ENCODE measurements at places on chromosomes 1 and 21.

GRCh38 chr1:62352387-62352786, 33.2 kb upstream of the KANK4 start:
- DNase-seq = no peak

DNA sequence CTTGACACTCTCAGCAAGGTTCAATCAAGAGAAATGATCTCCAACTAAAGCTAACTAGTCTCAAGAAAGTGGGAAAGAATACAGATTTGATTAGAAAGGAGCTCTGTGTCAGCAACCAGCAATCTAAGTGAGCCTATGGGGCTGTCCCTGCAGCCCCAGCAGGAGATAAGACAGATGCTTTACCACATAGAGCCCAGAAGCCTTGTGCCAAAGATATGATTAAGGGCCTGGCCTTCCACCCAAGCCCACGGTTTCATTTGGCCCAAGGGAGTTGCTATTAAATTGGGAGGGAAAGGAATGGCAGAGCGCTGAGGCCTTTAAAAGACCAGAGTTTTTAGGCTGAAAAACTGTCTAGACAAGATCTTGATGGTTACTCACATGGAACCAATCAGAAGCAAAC, 74.8 kb downstream of the HLCS start:
- no peak for DNase-seq

DNA sequence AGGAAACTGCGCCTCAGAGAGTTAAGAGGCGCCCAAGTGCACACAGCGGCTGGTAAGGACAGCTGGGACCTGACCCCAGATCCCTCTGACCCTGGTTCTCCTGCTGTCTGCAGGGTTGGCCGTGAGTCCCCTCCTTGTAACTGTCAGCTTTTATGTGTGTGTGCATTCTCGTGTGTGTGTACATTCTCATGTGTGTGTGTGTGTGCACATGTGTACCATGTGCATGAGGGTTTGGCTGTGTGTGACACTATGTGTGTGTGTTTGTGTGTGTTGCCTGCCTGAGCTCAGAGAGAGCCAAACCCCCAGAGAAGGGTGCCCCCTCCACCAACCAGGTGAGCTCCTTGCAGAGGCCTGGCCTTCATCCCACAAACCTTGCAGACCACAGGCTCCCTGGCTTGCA, 25.9 kb upstream of the EFHD2 start:
- no peak for DNase-seq

- DNase-seq = peak; percentile 15
Observed at GRCh38 chr1:155277902-155278688, 832 bp downstream of the HCN3 start.

DNA sequence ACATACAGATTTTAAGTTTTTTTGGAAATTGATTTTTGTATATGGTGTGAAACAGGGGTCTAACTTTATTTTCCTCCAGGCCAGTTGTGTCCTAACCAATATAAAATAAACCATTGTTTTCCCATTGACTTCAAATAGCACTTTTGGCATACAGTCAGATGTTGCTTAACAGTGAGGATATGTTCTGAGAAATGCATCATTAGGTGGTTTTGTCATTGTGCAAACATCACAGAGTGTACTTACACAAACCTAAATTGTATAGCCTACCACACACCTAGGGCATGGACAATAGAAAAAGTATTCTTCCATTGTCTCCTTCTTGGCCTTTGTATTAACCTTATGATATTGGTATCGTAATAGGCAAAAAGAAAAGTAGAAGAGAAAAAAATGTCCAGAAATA, 37.4 kb upstream of the DISP1 start:
- DNase-seq = peak; percentile 17

DNA sequence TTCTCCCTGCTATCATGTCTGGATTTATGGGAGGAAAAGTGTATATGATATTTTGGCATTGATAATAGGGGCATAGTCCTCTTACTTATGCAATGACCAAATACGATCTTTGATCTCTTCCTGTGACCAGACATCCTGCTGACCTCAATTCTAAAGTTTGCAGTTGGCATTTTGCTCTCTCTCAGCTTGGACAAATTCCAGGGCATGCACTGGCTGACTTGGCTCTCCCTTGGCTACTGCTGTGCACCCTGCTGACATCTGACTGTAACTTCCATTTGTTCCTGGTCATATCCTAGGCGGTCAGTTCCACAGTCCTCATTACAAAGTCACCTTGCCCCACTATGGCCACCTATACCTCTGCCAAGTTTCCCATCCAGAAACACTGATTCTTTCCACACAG, 380.7 kb upstream of the NR5A2 start:
- DNase-seq = no peak

DNA sequence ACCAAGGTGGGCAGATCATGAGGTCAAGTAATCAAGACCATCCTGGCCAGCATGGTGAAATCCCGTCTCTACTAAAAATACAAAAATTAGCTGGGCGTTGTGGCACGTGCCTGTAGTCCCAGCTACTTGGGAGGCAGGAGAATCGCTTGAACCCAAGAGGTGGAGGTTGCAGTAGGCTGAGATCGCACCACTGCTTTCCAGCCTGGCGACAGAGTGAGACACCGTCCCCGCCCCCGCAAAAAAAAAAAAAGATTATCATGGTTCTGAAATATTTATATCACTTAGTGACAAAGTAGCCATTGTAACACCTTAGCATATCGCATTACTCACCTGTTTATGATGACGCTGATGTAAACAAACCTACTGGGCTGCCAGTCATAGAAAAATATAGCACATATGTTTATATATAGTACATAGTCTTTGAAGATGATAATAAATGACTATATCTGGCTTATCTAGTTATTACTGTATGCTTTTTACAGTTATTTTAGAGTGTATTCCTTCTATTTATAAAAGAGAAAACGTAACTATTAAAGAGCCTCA, 160.2 kb downstream of the NCAM2 start:
- no peak for DNase-seq

- DNase-seq = no peak
Observed at GRCh38 chr1:111593403-111594305, 25.9 kb upstream of the RAP1A start.

- peak; percentile 62 for DNase-seq
Observed at GRCh38 chr1:2276803-2277580, 48.9 kb downstream of the SKI start.

DNA sequence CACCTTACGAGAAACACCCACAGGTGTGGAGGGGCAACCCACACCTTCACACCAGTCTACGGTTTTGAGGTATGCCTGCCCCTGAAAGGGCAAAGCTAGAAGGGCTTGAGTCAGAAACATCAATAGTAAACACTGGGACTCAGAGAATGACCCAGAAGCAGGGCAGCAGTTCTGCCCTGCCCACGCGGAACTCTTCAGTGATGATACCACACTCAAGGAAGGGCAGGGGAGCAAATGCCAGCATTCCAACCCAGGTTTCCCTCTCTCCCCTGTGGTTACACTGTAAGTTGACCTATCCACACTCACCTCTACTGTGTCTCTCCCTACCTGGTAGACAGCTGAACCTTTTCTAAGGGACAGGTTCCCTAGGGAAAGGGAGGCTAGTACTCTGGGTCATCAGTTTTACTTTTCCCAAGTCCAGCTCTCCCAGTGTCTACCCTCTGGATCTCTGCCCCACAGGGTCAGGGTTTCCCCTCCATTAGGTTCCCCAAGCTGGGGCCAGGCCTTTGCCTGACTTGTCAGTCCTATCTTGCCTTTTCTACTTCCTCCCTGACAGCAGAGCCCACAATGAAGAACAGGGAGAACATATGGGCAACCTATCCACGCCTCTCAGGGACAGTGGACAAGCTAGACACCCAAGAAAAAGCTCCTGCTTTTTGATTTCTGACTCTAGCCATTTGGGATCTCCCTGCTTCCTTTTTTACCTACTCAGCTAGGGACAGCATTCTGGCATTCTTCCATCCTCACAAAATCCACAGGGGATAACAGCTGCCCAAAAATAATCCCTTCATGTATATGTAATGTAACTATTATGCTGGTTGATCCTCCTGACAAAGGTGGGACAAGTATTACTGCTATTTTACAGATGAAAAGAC, 3.0 kb downstream of the F11R start:
- DNase-seq = no peak

GRCh38 chr1:153404768-153405167, 11.6 kb upstream of the S100A7A start:
- no peak for DNase-seq

GRCh38 chr1:38123356-38124135, 77.0 kb upstream of the POU3F1 start:
- DNase-seq = no peak

DNA sequence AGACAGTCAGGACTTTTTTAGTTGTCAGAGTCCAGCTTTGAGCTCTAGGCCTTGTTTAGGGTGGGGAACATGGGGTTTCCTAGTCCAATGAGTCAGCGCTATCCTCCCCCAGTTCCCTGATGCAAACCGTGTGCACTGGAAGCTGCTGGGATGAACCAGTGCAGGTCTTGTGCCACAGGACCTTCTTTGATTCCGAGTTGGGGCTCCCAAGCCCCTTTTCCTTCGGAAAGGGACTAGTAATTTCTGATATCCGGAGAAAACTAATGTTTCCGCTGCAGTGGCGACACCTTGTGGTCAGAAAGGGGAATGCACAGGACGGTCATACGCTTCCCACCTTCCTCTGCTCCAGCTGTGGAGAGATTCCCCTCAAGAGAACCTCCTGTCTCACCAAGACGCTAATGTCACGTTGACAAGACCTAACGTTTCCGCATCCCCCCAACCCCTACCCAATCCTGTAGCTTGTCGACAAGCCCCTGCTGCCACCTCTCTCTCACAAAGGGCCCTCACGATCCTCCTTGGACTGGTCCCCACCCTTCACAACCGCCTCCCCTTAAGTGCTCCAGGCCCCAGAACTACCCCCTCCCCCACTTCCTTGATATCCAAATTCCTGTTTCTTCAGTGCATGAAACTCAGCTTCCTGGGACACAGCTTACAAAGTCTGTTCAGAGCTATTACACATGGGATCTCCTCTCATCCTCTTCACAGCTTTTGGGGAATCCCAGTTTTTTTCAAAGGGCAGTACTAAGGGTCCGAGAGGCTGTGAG, 30.9 kb downstream of the GPA33 start:
- DNase-seq = peak; percentile 45

- DNase-seq = peak; percentile 72
Observed at GRCh38 chr1:10070206-10070605, 37.4 kb downstream of the UBE4B start.

- no peak for DNase-seq
Observed at GRCh38 chr1:156392452-156392853, 23.4 kb downstream of the RHBG start.

DNA sequence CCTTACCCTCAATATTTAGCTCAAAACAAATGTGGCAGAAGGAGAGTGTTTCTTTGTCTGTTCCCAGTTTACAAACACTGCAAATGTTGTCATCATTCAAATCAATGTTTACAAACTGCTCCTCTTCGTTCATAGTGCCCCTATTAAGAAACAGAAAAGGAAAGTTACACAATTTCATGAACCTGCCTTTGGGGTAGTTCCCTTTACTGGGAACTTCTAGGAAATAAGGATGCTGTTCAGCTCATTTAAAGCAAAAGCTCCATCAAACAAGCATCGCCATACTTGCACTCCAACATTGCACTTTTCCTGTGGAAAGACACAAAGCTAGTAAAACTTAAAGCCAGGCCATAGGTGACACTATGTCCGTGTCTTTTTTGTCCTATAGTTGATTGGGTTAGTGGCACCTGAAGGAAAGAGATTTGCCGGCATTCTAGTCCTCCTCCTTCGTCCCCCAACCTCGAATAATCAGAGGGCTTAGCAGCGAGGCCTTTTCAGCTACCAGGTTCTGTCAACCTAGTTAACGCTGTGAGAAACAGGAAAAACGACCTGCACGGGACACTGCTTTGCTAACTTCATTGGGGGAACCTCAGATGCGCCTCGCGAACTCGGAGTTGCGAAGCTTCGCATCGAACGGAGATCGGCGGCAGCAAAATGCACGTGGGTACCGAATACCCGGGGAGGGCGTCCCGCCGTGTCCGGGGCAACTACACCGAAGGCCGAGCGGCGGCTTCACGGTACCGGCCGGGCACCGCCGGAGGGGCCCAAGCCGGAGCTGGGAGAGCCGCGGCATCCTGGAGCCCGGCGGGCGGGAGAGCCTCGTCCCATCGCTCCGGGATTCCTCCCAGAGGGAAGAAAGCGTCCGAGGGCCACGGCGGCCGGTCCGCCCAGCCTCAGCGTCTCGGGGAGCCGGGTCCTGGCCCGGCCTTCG, 706 bp downstream of the C21orf91 start:
- peak; percentile 23 for DNase-seq

GRCh38 chr1:1281533-1282321, 1.5 kb downstream of the SCNN1D start:
- peak; percentile 81 for DNase-seq

GRCh38 chr1:235749755-235750300, 100.2 kb upstream of the GNG4 start:
- DNase-seq = no peak

- no peak for DNase-seq
Observed at GRCh38 chr1:25774921-25775771, 24.8 kb upstream of the SELENON start.

- DNase-seq = no peak
Observed at GRCh38 chr1:89791064-89791726, 29.6 kb upstream of the LRRC8D start.

- no peak for DNase-seq
Observed at GRCh38 chr21:44929799-44930542, 9.3 kb upstream of the ITGB2 start.

GRCh38 chr1:34164771-34165391, at the start of gene CSMD2:
CSMD2 (minus strand) TSS chr1:34165230; CDS start chr1:34165097, 133 bp downstream.
- DNase-seq = peak; percentile 23

GRCh38 chr1:91979383-91979782, 30.2 kb downstream of the BRDT start:
- DNase-seq = no peak

- DNase-seq = no peak
Observed at GRCh38 chr1:27548858-27549719, 54.9 kb downstream of the AHDC1 start.

GRCh38 chr21:34707876-34708325, 39.1 kb downstream of the CLIC6 start:
- DNase-seq = no peak

GRCh38 chr1:193281894-193282293, 95.5 kb upstream of the B3GALT2 start:
- no peak for DNase-seq

DNA sequence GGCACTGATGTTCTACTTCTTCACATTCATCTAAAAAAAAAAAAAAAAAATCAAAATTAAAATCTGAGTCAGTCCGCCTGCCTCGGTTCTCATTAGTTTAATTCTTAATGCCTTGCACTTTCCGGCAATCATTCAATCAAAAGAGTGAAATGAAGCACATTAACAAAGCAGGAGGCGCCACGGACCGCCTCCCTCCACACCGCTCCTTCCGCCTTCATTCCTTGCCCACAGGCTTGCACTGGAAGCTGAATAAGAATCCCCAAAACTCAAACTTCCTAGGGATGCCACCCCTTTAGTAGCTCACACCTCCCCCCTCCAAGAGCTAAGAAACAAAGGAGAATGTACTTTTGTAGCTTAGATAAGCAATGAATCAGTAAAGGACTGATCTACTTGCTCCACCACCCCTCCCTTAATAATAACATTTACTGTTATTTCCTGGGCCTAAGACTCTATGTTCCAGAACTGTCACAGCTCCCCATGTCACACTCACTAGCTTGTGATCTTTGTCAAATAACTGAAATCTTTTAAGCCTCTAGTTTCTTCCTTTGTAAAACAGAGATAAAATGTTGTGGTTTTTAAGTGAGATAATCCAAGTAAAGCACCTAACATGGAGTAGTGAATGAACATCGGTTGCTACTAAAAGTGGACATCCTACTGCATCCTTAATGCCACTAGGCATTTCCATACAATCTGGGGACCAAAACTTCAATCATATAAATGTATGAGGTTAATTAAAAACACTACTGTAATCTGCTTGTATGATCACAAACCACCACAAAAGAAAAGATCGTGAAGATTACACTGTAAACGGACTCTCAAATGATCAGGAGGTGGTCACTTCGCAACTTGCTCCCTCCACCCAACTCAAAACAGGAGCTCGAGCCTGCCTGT, 27.4 kb downstream of the LGALS8 start:
- DNase-seq = no peak

GRCh38 chr1:172777767-172778166, 118.9 kb downstream of the FASLG start:
- no peak for DNase-seq

Data from IMR-90 (cell line).